NCI-H748 treated with DMSO at 0.1 percent for 48 hours (cell line): ENCODE measurements at places on chromosomes 3 and 15.

- DNase-seq, result no peak
Observed at GRCh38 chr3:134742202-134742601, 52.9 kb upstream of the EPHB1 start.

- DNase-seq, result peak; percentile 6
Observed at GRCh38 chr3:139111392-139112229, 66.9 kb upstream of the PRR23C start.

GRCh38 chr3:62131620-62132019 lies 241.7 kb downstream of the FEZF2 start:
- no peak for DNase-seq

DNA sequence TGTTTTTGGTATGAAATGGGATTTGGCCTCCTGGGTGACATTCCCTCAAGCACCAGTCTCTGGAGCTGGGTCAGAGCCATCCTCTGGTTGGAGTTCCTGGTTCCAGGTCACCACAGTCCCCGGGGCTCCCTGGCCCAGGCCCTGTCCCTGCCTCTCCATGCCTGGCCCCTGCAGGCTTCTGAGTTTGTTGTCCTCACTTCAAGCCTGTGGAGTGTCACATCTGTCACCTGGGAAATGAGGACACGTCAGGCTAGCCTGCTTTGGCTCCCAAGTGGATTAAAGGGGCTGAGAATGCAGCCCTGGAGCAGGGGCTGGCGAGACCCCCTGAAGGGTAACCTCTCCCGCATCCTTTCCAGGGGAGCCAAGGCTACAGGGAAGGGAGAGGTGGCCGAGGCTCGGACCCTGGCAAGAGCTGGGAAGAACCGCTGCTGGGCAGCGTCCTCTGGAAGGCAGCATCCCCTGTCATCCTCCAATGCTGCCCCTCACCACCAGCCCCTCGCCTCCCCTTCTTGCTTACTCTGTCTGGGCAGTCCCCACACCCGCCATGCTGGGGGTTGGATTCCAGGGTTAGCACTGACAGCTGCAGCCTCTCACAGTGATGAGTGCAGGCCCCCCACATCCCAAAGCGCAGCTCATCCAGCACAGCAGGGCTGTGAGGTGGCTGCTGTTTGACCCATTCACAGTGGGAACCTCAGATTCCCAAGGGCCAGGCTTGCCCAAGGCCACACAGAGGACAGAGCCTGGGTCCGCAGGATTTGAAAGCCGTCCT lies 75.5 kb upstream of the IQSEC1 start:
- DNase-seq, result no peak

- DNase-seq, result no peak
Observed at GRCh38 chr15:57003418-57003817, 85.0 kb downstream of the TCF12 start.

- no peak for DNase-seq
Observed at GRCh38 chr3:38657369-38657768, 7.9 kb upstream of the SCN5A start.

DNA sequence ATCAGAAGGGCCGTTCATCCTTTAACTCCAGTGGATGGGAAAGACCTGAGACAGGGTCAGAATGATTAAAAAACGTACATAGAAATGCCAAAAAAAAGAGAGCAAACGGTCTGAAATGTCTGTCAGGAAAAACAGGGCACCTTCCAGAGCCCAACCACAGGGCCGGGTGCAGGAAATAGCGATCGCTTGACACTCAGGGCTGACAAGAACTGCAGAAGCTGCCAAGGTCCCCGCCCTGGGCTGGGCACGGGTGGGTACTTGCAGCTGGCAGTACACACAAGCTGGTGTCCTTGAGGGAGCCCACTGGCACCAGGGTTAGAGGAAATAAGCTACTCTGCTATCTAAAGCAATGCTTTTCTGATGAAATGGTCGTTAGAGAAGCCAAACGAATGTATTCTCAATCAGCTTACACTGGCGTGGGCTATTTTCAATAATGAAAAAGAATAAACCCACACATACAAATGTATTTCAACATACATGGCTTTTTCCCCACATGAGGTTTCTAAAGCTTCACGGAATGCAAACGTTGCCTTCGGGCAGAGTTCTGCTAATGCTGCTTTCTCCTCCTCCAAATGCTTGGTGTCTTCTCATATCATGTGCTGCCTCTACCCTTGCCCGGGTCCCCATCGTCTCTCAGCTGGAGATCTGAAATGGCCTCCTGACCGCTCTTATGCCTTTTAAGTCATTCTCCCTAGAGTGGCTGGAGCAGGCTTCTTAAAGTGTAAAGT lies 15.6 kb downstream of the FRMD4B start:
- no peak for DNase-seq

DNA sequence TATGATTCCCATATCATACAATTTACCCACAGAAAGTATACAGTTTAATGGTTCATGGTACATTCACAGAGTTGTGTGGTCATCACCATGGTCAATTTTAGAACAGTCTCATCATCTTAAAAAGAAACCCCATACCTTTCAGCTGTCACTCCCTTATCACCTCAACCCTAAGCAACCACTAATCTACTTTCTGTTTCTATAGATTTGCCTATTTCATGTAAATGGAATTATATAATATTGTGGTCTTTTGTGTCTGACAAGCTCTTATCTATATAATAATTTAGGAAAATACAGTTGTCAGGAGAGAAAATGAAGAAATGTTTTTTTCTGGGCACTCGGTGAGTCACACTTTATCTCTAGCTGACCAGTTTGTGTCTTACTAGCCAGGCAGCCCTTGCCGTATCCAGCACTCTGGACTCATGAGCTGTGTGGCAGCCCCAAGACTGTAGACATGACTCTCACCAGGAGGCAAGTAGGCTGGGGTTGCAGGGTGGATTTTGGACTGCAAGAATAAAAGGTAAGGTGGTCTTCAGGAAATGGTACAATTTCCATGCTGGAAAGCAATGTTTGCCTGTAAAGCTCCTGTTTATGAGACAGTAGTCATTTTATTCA lies 234.6 kb downstream of the THRB start:
- DNase-seq, result no peak

GRCh38 chr3:49120096-49120437 lies 556 bp downstream of the USP19 start:
- no peak for DNase-seq

- DNase-seq, result no peak
Observed at GRCh38 chr15:86608461-86609205, 529.0 kb downstream of the AGBL1 start.

- DNase-seq, result no peak
Observed at GRCh38 chr3:129441782-129442181, 1.8 kb downstream of the IFT122 start.

DNA sequence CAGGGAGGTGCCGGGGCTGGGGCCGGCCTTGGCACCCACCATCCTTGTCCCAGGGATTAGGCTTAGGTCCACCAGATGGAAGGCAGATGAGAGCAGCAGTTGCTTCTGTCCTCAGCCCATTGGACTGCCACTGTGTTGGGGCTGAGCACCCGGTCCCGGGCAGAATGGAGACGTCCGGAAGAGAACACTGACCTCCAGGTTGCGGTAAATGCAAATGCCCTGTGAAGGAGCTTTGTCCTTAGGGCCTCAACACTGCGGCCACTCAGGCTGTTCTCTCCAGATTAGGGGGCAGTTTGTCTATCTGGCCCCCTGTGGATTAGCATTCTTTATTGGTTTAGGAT lies at the start of gene SERINC4:
Gene SERINC4, minus strand, starts transcription at position 276 of the 341 bp plus-strand sequence. Its CDS starts 234 bp downstream, at position 42.
- no peak for DNase-seq
